NCI-H526 treated with DMSO at 0.1 percent for 48 hours (cell line): ENCODE measurements at places on chromosomes 1 and 21.

GRCh38 chr1:167670563-167670962 is 40.5 kb downstream of the RCSD1 start:
- DNase-seq = no peak

GRCh38 chr1:14377386-14377785 is 221.1 kb upstream of the KAZN start:
- DNase-seq = no peak

DNA sequence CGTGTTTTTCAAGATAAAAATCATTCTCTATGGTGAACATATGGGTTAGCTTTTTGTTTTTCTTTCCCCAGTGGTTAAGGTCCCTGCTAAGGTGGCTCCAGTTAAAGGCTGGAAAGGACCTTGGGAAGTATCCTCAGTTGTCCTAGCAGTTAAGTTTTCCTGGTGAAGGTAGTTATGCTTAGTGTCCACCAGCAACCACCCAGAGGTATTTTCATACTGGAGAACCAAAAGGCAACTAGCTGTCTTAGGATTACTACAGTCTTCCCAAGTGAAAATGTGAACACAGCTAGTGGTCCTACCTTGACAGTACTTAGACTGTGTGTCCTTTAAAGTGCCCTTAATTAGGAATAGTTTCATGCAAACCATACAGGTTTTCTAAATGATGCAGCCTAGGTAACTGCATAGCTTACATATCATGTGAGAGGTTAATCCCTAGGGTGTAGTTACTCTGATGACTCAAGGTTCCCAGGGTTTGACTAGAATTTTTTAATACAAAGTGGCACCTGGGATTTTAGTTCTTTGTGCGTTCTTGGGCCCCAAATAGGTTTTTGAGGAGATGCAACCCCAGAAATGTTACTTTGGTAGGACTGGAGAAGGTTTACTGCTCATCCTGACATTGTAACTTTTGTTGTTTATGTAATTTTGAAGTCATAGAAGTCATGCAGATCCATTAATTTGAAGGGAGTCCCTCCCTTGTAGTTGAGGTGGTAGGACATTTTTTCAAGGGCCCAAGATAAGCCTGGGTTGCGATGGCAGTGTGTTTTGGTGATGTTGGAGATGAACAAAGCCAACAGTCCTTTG is 36.5 kb downstream of the YY1AP1 start:
- DNase-seq = peak; percentile 82

DNA sequence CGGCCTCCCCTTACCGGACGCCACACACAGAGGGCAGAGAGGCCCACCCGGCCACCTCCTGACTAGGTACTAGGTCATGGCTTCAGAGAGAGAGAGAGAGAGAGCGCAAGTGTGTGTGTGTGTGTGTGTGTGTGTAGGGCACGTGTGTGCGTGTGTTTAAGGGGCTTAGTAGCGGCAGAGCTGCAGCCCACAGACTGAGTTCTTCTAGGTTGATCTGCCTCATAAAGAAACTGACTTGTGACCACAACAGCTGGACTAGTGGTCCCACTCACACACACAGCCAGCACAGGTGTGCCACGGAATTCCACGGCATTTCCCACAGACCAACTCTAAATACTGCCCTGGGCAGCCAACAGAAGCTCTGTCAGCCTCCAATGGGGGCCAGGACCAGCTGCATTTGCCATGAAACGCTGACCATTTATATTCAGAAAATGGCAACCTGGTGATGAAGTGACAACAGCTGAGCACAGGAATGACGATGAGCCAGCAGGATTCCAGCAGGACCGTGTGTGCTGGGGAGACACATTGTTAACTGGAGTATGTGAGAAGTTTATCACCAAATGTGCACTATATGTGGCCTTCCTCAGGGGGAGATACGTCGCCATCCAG is 38.8 kb upstream of the GPR153 start:
- DNase-seq = no peak

DNA sequence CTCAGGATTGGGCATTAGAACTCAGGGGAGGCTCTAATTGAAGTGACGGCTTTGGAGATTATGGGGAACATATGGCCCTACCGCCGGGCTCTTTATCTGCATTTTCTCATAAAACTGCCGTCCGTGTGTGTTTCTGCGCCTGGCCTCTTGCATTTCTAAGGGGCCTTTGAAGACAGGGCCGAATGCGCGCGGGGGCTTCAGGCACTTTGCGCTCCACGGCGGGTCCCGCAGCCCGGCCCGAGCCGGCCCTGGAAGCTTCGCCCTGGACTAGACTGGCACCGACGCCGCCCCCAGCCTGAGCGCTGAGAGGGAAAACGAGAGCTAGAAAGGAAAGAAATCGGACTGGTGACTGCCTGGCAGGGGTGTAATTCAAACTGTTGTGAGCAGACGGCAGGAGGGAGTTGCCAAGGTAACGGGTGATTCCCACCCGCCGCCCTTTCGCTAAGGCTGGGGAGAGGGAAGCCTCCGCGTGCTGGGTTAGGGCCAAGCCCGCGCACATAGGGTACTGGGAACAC is 120.7 kb downstream of the LMX1A start:
- peak; percentile 90 for DNase-seq

- DNase-seq = no peak
Measured at GRCh38 chr1:58047265-58047858, 499.2 kb downstream of the OMA1 start.

- DNase-seq = no peak
Measured at GRCh38 chr1:245702346-245702745, 547.6 kb downstream of the KIF26B start.

DNA sequence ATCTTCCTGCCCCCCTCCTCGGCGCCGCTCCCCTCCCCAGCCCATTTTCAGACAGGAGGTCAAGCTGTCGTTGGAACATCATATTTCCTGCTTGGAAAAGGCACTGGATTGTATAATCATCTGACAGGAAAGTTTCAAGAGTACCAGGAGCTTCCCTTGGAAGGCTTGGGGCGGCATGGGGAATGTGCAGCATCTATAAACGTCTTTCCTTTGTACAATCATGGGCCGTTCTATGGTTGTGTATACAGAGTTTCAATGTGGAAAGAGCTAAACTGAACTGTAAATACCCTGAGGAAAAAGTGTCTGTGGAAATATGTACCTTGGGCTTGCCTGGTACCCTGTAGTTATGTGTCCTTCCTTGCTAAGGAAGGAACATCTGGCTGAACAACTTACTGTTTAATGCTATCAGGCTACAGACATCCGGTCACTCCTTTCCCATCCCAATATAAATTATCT is 368.1 kb upstream of the ADGRL2 start:
- DNase-seq = no peak

- no peak for DNase-seq
Measured at GRCh38 chr1:10685808-10686403, 110.5 kb downstream of the CASZ1 start.
